ENCODE measurements at places on chromosomes 5 and 9.
A peak's percentile ranks its signal among the peaks of the same experiment; 100 is the strongest.

GRCh38 chr5:130724658-130725057 is 440.4 kb downstream of the HINT1 start:
- no peak for DNase-seq

DNA sequence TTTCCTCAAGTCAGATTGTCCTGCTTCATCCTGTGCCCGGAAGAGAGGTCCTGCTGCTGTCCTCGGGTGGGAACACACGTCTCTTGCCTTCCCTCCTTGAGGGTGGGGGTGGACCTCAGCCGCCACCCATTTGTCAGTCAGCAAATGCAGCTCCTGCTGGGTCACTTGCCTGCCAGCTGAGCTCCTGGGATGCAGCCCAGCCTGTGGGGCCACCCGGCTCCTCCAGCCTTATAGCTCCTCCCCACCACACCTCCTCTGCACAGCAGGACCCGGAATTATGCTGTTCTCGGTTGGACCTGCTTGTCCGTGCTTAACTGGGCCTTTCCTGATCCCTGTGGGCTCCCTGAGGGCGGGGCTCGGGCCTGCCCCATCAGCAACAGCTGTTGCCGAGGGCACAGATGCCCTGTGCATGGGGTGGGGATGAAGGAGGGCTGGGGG is 52.7 kb downstream of the RXRA start:
- no peak for DNase-seq

DNA sequence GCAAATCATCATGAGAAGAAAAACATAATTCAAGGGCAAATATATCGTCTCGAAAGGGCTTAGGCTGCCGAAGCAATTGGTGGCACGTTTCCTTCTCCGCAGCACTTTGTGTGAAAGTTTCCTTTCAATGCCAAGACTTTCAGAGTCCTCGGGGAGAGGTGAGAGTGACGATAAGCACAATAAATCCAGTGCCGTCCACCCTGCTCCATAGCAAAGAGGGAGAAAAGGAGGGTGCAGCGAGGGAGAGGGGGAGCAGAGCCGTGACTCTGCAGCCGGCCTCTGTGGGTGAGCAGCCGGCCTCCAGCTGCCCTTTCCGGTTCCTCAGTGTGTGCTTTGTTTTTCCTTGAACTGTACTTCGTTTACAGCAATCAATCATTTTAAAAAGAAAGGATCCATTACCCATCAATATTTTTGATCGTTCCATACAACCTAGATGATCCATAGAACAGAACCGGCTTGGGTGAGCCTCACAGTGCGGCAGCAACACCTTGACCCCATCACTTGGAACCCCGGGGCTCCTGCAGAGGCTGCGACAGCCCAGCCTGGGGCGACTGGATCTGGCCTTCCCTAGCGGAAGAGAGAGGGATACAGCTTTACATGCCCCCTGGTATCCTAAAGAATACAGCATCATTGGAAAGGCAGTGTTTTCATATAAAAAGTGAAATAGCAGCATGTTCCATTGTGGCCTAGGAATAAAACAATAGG is 247.0 kb upstream of the IRX4 start:
- no peak for DNase-seq

DNA sequence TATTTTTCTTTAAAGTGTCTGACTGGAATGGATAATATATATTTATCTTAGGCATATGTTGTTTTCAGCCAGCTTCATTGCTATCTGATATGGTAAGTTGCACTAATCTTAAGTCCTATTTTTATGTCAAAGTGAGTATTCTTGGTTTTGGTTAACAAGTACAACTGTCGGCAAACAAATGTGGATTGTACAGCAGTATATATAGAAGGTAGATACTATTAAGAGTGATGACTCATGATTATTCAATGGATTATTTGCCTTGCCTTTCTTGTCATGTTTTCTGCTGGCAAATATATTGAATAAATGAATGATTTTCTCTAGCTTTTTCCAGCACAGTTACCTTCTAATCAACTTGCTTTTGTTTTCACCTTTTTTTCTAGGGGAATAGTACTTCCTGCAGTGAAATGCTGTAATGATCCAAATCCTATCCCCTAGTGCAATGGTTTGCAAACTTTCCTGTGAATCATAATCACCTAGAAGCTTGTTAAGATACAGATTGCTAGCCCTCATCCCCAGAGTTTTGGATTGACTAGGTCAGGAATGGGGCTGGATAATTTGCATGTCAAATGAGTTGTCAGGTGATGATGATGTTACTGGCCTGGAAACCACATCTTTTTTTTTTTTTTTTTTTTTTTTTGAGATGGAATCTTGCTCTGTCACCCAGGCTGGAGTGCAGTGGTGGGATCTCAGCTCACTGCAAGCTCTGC is 60.8 kb upstream of the ARRDC3 start:
- DNase-seq: peak; percentile 26

DNA sequence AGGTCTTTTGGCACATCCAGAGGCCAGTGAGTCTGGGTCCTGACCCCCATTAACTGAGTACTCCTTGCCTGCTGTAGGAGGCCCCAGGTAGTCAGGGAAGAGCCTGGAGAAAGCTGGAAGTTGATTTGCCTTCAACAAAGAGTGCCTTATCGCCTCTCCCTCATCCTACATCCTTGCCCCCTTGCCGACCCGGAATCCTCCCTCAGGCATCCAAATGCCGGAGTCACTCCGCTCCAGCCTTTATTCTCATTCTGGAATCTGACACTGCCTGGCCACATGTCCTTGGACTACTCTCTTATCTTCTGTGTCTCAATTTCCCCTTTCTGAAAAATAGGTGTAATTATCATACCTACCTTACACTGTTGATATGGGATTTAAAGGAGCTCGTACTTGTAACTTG is 39.1 kb upstream of the KLF4 start:
- no peak for DNase-seq

GRCh38 chr5:134456825-134457224 is 45.1 kb upstream of the CDKN2AIPNL start:
- no peak for DNase-seq

DNA sequence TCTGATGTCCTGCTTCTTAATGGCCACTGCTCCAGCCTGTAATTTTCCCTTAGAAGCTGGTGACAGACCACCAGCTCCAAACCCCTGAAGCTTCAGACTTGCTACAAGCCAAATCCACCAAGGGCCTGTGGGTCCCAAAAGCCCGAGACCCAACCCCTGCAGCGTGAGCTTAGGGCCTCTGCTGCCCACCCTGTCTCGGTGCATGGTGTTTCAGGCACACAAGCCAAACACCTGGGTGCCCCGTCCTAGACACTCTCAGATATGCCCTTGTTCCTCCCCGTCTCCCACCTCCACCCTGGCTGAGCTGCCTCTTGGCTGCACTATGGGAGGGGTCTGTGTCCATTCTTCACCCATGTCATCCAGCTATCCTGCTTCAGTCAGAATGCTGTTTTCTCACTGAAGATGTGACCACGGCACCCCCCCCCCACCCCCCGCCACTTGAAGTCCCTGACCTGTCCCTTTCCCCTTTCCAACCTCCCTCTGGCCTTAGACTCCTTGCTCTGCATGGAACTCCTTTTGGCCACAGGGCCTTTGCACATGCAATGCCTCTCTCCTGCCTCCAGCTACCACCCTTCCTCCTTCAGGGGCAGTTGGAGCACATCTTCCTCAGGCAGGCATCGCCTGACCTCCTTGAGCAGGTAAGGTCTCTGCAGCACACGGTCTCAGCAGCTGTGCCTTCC is 55.8 kb downstream of the ZNF354C start:
- no peak for DNase-seq
